ENCODE measurements at places on chromosomes 5 and 9.
A peak's percentile ranks its signal among the peaks of the same experiment; 100 is the strongest.

GRCh38 chr9:12778389-12778788, 3.6 kb downstream of the LURAP1L start:
- DNase-seq: no peak

GRCh38 chr9:123928533-123929176, 1.3 kb downstream of the DENND1A start:
- peak; percentile 51 for DNase-seq

GRCh38 chr5:3354606-3355005, 241.0 kb upstream of the IRX1 start:
- DNase-seq: no peak

DNA sequence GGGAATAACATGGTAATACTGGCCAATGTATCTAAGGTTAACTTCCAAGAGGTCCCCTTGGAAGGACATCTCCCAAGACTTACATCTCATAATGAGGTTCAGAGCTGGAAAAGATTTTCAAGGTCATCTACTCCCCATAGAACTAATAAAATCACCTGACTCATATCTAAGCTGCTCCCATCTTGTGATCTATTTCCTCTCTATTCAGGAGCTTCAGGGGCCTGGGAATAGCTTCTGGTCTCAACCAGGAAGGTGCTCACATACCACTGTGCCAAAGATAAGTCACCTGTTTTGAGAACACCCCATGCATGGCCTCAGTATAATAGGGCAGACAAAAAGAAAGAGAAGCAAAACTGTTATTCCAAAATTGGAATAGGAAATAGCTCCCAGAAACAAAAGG, 74.2 kb downstream of the OXCT1 start:
- no peak for DNase-seq

DNA sequence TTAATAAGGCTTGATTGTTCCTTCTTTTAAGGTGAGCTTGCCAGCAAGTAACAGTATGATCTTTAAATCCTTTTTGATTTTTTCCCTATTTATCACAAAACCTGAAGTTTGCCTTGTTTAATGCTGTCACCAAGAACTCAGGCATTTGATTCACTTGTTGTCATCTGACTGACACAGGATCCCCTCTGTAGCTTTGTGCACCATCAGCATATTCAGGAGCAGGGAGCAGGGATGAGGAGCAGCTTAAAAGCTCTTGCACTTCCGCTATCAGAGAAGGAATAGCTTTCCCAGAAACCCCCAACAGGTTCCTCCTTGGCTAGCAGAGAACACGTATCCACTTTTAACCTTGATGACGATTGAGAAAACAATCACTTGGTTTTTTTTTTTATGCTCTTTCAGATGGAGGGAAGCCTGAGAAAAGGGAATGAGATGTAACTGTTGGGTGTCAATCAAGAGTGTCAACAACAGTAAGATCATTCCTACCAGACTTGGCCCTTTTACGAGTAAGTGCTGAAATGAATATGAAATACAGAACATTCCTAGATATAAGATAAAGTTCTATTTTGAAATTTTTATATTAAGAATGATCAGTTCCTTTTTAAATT, 433.1 kb upstream of the CDH18 start:
- no peak for DNase-seq

GRCh38 chr5:33088176-33088575, 352.6 kb upstream of the TARS1 start:
- no peak for DNase-seq

GRCh38 chr9:124449381-124450151, 685 bp upstream of the ADGRD2 start:
- no peak for DNase-seq

DNA sequence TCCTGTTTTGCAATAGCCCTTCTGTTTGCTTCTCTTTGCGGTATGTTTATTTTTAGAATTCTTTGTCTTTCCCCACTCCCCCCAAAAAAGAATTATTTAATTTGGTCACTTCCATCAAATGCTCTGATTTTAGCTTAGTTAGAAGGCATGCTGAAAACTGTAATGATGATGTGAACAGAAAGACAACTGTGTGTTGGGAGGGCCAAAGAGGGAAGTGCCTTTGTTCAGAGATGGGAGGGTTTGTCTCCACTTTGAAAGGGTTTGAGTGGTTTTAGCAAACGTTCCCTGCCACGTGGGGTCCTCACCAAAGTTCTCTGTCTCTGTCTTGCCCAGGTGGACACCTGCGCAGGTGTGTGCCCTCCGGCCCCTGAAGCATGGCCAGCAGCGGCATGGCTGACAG, 41.9 kb downstream of the SYK start:
- no peak for DNase-seq

Measured in left cardiac atrium (tissue), 4 donors.